Sigmoid colon (tissue), 7 donors: ENCODE measurements at places on chromosomes 2 and 18. TPM values are rescaled to one million over a fixed set of nuclear protein-coding genes. Genes with fewer than 3 reads are reported as not detected.

The ZFP36L2 gene
- polyA plus RNA-seq, result 120 TPM

GRCh38 chr2:43019025-43019367 is 207.4 kb downstream of the ZFP36L2 start:
- DNase-seq, result no peak

DNA sequence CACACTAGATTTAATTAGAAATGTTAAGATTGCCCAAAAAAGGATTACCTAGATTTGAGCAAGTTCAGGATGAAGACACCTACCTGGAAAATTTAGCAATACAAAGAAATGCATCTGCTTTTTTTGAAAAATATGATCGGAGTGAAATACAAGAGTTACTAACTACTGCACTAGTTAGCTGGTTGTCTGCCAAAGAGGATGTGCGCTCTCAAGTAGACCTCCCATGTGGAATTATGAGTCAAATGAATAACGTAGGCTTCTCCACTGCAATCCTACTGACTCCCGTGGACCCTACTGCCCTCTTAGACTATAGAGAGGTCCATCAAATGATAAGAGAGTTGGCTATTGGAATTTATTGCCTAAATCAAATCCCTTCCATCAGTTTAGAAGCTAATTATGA is 2.0 kb downstream of the ANKAR start:
- no peak for DNase-seq

GRCh38 chr2:60515721-60516226 is 37.7 kb downstream of the BCL11A start:
- DNase-seq, result peak; percentile 53

GRCh38 chr18:62081761-62082294 is 105.0 kb downstream of the PIGN start:
- DNase-seq, result no peak

The SLC9A4 gene
- not detected for polyA plus RNA-seq

DNA sequence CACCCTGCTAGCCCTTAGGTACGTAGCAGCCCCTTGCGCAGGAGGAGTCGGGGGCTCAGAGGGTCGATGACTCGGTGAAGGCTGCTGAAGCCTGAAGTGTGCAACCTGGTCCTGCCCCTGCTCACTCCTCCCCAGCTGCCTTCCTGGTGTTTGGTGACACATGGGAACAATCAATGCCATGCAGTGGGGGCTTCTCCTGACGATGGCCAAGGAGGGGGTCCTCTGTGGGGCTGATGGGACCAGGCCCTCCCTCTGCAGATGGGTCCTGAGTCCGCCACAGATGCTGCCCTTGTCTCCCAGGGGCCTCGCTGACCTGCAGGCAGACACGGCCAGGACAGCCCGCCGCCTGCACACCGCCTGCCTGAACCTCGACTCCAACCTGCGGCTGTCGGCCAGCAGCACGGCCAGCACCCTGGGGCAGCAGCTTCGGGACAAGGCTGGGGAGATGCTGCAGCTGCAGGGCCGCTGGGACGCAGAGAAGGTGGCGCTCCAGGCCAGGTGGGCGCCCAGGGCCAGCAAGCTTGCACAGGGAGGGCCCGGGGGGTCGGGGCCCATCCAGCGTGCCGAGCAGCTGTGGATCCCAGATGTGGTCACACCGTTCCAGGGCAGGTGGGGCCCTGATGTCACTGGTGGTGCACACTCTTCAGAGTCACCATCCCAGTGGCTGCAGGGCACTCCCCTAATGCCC is 24.6 kb downstream of the CROCC2 start:
- DNase-seq, result peak; percentile 46

The XDH gene
- 9.0 TPM for polyA plus RNA-seq

DNA sequence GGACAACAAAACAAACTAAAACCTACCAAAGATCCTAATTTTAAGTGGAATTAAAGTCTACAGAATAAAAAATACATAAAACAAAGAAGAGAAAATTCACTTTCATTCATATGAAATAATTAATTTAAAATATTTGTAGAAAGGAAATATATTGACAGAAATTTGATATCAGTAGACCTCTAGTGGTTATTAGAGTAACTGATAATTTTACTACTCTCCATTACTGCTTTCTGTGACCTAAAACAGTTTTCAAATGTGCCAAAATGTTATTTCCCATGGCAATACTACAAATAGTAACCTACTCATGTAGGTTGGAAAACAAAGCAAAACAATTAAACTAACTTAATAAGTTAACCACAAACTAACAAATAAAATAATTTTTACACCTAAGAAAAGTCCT is 147.1 kb downstream of the NOL4 start:
- DNase-seq, result no peak
